Activated CD8-positive, alpha-beta memory T cell treated with anti-CD3 and anti-CD28 coated beads for 1 hour (primary cell): ENCODE measurements at places on chromosomes 3 and 15.

- DNase-seq, result no peak
Measured at GRCh38 chr15:45919806-45920205, 285.0 kb downstream of the SQOR start.

- no peak for DNase-seq
Measured at GRCh38 chr15:79653533-79653932, 221.4 kb downstream of the MINAR1 start.

DNA sequence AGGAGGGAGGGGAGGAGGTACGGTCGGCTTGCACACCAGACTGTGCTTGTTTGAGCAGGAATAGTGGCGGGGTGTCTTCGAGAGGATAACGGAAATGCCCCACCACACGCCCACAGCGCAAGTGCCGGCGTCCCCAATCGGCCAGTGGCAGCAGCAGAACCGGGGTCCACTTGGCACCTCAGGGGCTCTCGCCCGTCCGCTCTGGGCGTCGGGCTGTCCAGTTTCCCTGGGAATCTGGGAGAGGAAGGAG lies 53.7 kb downstream of the CCDC54 start:
- DNase-seq, result no peak

GRCh38 chr3:18989237-18989795 lies 159.0 kb upstream of the KCNH8 start:
- DNase-seq, result no peak

GRCh38 chr15:66997212-66997611 lies 68.2 kb upstream of the SMAD3 start:
- no peak for DNase-seq

- DNase-seq, result no peak
Measured at GRCh38 chr15:93640411-93640962, 551.5 kb upstream of the RGMA start.

DNA sequence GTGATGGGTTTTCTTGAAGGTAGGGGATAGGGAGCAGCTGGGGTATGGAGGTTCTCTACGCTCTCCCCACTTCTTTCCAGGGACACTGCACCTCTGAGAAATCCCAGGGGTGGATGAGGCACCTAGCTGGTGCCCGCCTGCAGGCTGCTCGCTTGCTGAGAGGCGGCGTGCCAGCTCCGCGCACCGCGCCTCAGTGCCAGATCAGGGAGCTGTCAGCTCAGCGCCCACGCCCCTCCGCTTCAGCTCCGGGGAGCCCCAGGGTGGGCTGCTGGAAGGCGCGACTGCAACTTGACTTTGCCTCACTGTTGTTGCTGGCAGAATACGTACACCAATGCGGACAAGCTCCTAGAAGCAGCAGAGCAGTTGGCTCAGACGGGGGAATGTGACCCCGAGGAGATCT lies 345.7 kb upstream of the UMPS start:
- no peak for DNase-seq

DNA sequence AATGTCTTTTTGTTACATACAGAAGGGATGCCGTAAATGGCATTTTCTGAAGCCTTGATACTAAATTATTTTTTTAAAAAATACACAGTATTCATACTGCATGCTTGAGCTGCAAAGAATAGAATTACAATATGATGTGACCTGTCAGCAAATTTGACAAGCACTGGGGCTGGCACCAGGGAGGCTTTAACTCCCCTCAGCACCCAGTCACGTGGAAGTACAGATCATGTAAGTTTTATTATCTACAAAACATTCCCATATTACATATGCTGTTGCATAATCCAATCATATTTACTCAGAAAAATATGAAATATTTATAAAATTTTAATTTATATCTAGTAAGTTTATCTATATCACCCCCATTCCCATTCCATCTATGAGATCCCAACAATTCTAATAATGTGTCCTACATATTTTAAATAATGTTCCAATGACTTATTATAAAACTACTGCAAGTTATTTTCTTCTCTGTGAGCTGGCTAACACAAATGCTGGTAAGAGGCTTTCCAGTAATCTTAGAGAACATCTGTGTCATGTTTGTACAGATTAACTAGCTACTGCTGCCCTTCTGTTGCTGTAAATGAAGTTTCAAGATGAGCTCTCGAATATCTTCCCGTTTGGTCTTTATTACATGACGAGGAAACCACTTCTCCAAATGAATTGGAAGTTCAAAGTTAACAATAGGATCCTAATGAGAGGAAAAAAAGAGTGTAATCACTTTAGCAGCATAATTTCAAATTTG lies 5.2 kb upstream of the IMPG2 start:
- no peak for DNase-seq

- no peak for DNase-seq
Measured at GRCh38 chr3:187266691-187267090, 24.8 kb downstream of the MASP1 start.

GRCh38 chr15:67025719-67026609 lies 39.4 kb upstream of the SMAD3 start:
- DNase-seq, result no peak

DNA sequence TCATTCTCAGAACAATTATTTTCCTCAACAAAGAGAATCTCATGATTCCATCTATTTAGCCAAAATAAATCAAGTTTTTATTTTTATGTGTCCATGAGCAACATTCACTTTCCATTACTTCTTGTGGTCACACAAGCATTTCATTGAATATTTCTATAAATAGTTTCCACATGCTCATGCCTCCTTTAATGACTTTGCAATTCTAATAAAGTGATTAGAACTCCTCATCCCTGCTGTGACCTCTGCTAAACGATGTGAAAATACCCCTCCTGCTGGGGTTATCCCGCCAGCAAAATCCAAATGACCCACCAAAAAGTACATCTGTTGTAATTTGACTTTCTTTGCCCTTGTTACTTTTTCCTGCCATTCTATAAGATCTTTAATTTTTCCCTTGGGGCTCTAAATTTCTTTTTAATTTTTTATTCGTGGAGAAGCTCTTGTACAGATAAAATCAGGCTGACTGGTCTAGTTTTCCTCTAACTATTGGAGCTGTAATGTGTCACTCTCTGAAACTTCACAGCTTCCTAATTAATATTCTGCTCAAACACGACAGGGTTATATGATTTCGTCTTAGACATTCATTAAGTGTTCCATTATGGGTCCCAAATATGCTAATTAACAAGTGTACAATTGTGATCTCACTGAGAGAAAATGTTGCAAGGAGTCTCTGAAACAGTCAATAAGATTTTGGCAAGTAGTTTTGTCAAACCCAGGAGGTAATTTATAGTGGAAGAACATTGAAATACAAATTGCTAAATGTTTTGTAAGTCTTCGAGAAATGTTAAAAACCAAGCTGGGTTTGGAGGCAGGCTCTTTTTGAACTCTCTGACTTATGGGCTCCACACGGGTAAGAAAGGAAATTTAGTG lies 533.1 kb upstream of the NAALADL2 start:
- DNase-seq, result no peak

DNA sequence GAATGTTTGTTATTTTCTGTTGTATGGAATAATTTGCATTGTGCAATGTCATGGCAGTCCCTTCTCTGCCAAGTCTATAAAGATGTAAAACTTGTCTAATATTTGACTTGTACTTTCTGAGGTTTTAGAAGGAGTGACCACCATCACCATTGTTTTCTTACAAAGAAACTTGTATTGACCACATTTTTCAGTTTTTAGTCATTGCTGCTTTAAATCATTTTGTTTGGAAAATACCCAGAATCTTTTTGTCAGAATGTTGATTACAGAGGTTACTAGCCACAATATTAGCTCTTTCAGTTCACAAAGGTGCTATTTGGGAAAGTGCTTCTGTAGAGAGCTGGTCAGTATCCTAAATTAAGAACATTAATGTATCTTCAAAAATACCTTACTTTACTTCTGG lies 532.4 kb upstream of the GBE1 start:
- no peak for DNase-seq
